GM23248 (cell line): ENCODE measurements at places on chromosomes 6 and 20. TPM values are rescaled to one million over a fixed set of nuclear protein-coding genes. Genes with fewer than 3 reads are reported as not detected.

Gene GRM1
- not detected in 2 replicates for total RNA-seq

Gene TENT5A
- 48.6 and 50.5 TPM in 2 replicates for total RNA-seq

Gene TREML1
- not detected in 2 replicates for total RNA-seq

Gene CST5
- total RNA-seq = not detected in 2 replicates

Gene BCAS4
- 12.6 and 17.7 TPM in 2 replicates for total RNA-seq

Gene STMND1
- not detected in 2 replicates for total RNA-seq

Gene GPLD1
- total RNA-seq = 0.97 TPM in 1 of 2 replicates, not detected in the other

Gene HNF4A
- total RNA-seq = not detected in 2 replicates

Gene CYP39A1
- total RNA-seq = 0.38 TPM in 1 of 2 replicates, not detected in the other
